RWPE2 (cell line): ENCODE measurements at places on chromosomes 13 and 19.
A peak's percentile ranks its signal among the peaks of the same experiment; 100 is the strongest.

DNA sequence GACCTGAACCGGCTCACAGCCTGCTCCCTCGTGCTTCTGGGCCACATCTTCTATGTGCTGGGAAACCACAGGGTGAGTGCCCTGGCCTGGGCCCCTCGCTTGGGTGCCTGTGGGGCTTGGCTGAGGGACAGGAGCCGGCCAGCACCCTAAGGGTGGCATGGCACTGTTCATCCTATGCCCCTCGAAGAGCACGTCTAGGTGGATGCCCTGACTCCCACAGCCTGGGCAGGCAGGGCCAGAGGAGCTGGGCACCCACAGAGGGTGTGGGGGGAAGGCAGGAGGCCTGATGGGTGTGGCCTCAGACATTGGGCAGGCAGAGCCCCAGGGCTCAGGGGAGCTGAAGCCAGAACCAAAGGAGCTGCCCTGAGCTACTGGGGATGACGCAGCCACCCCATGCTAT is 28.7 kb downstream of the MAU2 start:
- no peak for DNase-seq

DNA sequence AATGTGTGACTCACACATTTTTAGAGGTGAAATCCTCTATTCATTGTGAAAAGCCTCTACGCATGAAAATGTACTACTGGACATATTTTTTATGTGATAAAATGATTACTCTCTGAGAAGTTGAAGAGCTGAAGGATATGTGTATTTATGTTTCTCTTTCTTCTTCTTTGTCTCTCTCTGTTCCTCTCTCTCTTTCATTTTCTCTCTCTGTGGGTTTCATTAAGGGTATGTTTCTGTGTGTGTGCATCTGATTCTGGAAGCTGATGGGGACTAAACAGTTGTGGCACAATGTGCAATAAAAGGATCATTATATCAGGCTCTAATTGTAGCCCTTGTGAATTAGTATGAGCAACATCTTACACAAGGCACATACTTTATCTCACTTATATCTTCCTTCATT is 867.7 kb downstream of the PCDH9 start:
- no peak for DNase-seq

DNA sequence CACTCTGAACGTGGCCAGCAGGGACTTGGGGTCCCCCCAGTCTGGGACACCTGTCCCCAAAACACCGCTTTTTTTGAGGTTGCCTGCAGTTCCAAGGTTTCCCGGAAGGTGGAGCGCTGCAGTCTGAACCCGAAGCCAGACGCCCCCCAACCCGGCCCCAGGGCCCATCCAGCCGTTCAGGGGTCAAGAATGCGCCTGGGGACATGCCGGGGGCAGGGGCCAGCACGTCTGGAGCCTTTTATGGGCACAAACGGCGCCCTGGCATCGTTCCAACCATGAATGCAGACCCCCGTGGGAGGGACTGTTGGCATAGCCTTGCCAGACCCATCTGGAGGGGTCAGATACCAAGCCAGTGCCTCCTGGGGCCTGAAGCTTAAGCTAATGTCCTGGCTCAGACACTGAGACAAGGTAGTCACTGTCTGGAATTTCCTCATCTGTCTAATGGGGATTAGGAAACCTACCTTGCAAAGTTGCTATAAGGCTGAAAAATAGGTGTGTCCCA is 6.9 kb downstream of the S1PR5 start:
- no peak for DNase-seq

DNA sequence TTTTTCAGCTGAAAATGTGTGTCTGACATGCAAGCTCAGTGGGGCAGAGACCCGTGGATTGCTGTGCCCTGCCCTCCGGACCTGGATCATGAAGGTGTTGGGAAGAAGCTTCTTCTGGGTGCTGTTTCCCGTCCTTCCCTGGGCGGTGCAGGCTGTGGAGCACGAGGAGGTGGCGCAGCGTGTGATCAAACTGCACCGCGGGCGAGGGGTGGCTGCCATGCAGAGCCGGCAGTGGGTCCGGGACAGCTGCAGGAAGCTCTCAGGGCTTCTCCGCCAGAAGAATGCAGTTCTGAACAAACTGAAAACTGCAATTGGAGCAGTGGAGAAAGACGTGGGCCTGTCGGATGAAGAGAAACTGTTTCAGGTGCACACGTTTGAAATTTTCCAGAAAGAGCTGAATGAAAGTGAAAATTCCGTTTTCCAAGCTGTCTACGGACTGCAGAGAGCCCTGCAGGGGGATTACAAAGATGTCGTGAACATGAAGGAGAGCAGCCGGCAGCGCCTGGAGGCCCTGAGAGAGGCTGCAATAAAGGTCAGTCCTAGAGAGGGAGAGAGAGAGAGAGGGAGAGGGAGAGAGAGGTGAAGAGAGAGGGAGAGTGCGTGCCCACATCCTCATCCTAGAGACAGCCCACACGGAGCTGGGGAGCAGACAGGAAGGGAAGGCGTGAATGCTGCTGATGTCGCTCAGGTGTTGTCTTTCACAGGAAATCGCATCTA is 5.1 kb upstream of the DCUN1D2 start:
- no peak for DNase-seq

GRCh38 chr19:38878575-38879399 is 712 bp upstream of the RINL start:
- no peak for DNase-seq

GRCh38 chr19:49157445-49158224 is at the start of gene TRPM4:
TRPM4 (plus strand) TSS chr19:49157792; CDS start chr19:49157867, 75 bp downstream.
- DNase-seq: peak; percentile 88

- no peak for DNase-seq
Observed at GRCh38 chr19:4089946-4090345, 23.2 kb upstream of the ZBTB7A start.

- no peak for DNase-seq
Observed at GRCh38 chr19:18321734-18322102, 1.2 kb downstream of the LSM4 start.

GRCh38 chr13:94145966-94146365 is 333.5 kb downstream of the DCT start:
- DNase-seq: no peak

DNA sequence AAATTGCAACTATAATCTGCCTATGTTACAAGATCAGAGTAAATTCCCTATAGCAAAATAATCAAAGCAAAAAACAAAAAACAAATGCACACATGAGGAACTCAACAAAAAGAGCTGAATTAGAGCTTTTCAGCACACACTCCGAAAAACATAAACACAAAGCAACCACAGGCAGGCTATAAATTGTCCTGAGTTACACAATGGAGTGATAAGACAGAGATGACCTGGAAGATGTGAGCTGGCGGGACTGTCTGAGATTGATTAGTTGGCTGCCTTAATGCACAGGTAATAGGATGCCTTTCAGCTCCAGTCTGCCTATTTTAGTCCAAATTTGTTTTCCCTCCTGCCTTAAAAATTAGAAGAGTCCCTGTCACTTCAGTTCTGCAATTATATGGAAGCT is 159.0 kb upstream of the FNDC3A start:
- no peak for DNase-seq

- DNase-seq: no peak
Observed at GRCh38 chr13:110421696-110422385, 114.8 kb downstream of the COL4A2 start.

DNA sequence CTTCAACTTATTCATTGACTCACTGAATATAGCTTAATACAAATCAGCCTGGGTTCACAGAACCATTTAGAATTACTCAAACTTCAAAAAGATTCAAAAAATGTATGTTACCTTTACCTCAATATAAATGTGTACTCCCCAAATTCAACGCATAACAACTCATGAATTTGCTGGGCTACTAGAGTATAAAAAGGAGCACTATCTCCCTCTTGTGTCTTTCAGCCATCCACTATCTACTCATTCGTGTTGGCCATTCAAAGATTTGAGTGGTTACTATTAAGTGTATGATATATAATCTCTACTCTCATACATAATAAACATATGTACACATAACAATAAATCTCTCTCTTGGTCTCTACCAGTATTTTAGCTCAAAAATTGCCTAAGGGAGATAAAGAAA is 20.3 kb downstream of the INTS6 start:
- DNase-seq: no peak

GRCh38 chr19:19268453-19269385 is 4.4 kb downstream of the TM6SF2 start:
- DNase-seq: no peak

GRCh38 chr13:30463787-30464495 is 1.8 kb downstream of the HMGB1 start:
- no peak for DNase-seq

- DNase-seq: no peak
Observed at GRCh38 chr13:78121001-78121400, 202.4 kb upstream of the EDNRB start.
